ENCODE measurements at places on chromosomes 3 and 15. TPM values are rescaled to one million over a fixed set of nuclear protein-coding genes. Genes with fewer than 3 reads are reported as not detected.

The CCDC39 gene
- total RNA-seq, result not detected

The HGD gene
- under 0.01 TPM for total RNA-seq

The SEMA3F gene
- not detected for total RNA-seq

The CCK gene
- total RNA-seq, result not detected

The ABI3BP gene
- total RNA-seq, result under 0.01 TPM

The PDZRN3 gene
- 35.8 TPM for total RNA-seq

The CELF6 gene
- total RNA-seq, result not detected

The CACNA2D3 gene
- not detected for total RNA-seq

The CCR1 gene
- 0.67 TPM for total RNA-seq

The NAALADL2 gene
- 15.3 TPM for total RNA-seq

The RARB gene
- 1.3 TPM for total RNA-seq

The ADGRG7 gene
- total RNA-seq, result not detected

The BTLA gene
- total RNA-seq, result not detected

The TICRR gene
- 4.7 TPM for total RNA-seq
